ENCODE measurements at places on chromosomes 5 and 9.

DNA sequence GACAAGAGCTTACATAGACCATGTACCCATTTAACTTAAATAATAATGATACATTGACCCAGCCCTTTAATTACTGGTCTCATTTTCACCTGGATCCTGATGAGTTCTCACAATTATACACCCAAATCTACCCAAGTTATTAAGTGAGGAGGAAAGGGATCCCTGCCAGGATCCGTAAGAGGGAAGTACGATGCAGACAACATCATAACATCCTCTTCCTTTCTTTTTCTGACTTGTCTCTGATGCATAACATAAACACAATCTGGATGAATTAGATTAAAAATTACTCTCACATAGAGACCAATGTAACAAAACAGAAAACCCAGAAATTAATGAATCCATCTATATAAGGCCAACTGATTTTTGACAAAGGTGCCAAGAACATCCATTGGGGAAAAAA lies 17.0 kb downstream of the MARCHF3 start:
- no peak for DNase-seq

DNA sequence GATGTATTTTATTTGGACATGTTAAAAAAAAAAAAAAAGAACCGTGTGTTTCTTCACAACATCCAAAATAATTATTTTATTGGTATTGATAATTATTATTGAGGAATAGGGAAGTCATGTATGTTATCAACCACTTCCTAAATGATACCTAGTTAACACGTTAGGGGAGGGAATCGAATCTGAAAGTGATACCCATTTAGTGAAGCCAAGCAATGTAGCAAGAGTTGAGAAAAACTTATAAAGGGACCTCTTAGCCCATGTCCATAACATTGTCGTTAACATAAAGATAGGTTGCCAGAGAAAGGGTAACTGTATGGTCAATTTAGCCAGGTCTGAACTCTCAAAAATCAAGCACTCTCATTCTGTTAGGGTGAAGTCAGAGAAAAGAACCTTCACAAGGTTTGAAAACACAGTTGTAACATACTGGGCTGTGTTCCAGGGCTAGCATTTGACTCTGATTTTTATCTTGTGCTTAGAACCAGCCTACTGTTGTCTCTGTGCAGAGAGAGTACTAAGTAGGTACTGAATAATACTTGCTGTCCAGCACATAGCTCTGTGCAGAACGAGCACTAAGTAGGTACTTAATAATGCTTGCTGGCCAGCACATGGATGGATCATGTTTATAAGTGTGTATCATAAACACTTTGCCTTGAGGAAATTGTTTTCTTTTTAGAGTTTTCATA lies 60.4 kb downstream of the GHR start:
- no peak for DNase-seq

GRCh38 chr5:98768160-98768959 lies 5.1 kb upstream of the RGMB start:
- DNase-seq = peak; percentile 44

DNA sequence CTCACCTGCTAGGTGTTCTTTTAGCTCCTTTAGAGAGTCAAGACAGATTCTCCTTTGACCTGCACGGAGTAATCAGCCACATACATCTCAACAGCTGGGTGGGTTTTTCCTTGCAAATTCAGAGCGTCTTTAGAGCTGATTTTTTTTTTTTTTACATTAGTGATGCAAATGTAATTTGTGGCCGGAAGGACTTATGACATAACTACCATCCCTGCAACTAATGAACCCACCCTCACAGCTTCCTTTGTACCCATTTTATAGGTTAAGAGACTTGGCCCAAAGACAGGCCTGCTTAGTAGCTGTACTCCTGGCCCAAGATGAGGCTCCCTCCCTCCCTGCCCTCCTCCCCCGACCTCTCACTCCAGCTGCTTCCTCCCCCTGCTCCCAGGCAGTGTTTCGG lies 69.9 kb upstream of the NIPAL4 start:
- DNase-seq = no peak

DNA sequence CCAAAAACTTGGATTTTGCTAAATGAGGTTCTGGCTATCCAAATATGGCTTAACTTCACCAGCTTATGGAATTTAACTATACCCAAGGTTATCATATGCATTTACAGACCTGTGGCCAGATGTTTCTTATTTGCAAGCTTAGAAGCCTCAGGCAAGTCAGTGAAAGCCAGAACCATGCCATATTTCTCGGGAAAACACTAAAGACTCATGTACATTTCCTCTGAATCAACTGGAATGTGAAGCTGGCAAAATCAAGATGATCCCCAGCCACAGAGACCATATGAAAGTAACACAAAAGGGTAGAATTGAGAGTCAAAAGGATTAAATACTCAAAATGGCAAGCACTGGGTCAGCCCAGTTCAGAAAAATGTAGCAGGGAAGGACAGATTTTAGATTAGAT lies 76.4 kb upstream of the SLC1A1 start:
- no peak for DNase-seq

- DNase-seq = no peak
These were observed 586.9 kb downstream of the TLE4 start for GRCh38 chr9:80158554-80159170.

GRCh38 chr5:78649211-78649695 lies 681 bp upstream of the LHFPL2 start:
- DNase-seq = no peak

DNA sequence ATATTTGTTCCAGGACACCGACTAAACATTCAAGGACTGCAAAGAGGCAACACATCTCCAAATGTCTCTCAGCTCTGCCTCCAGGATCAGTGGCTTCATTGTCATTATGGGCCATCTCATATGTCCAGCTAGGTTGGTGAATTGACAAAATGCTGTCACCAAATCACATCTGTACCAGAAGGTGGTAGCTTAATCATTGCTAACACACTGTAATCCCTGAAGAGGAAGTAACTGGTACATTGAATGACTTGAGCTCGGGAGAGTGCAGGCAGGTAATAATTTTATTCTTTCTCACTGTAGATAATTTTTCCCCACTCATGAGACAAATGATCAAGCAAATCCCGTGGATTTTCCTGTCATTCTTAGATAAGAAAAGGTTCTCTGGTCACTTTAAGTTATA lies 169.8 kb downstream of the SEMA6A start:
- DNase-seq = no peak

- no peak for DNase-seq
These were observed 28.7 kb downstream of the ANXA1 start for GRCh38 chr9:73180403-73180802.

GRCh38 chr9:87954230-87954629 lies 20.1 kb downstream of the CDK20 start:
- DNase-seq = no peak

GRCh38 chr5:171537070-171537849 lies 117.8 kb downstream of the FGF18 start:
- no peak for DNase-seq

- no peak for DNase-seq
These were observed 7.9 kb upstream of the MED27 start for GRCh38 chr9:132087438-132088030.

GRCh38 chr5:64746446-64746845 lies 22.0 kb downstream of the SREK1IP1 start:
- no peak for DNase-seq

GRCh38 chr9:6036391-6036790 lies 21.0 kb upstream of the RANBP6 start:
- no peak for DNase-seq

DNA sequence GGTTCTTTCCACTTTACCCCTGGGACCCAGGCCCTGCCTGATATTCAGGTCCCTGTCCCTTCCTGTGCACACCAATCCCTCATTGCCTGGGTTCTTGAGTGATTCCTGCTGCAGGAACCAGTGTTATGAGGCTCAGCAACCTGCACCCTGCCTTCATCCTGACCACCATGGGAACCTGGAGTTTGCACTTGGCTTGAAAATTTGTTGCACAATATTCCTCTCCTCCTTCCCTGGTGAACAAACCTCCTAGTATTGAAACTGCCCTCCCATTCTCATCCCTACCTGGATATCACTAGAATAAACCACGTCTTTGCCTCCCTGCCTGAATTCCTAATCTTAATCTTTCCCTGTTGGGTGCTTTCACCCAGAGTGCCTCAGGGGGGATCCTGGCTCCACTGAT lies 52.1 kb upstream of the AFAP1L1 start:
- DNase-seq = no peak

DNA sequence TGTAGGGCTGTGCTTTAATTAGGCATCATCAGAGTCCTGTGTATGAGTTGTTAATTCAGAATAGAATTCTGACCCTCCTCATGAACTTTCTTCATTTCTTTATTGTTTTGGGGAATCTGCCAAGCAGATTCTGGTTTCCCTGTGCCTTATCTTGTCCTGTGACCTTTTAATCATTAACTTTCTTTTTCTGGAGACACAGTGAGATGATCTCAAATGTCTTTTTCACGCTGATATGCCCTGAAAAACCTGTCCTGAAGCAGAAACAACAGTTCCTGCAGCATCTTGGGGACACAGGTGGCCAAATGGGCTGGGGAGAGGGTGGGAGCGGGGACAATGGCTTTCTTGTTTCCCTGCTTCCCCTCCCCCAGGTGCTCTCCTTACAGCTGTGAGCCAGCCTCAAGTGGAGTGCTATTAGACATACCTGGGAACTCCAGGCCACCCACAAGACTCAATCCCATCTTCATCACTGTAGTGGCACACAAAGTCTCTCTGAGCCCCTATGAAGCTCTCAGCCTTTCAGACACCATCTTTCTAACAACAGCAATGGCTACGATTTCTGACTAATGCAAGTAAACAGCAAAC lies 213.8 kb downstream of the ATP10B start:
- no peak for DNase-seq

DNA sequence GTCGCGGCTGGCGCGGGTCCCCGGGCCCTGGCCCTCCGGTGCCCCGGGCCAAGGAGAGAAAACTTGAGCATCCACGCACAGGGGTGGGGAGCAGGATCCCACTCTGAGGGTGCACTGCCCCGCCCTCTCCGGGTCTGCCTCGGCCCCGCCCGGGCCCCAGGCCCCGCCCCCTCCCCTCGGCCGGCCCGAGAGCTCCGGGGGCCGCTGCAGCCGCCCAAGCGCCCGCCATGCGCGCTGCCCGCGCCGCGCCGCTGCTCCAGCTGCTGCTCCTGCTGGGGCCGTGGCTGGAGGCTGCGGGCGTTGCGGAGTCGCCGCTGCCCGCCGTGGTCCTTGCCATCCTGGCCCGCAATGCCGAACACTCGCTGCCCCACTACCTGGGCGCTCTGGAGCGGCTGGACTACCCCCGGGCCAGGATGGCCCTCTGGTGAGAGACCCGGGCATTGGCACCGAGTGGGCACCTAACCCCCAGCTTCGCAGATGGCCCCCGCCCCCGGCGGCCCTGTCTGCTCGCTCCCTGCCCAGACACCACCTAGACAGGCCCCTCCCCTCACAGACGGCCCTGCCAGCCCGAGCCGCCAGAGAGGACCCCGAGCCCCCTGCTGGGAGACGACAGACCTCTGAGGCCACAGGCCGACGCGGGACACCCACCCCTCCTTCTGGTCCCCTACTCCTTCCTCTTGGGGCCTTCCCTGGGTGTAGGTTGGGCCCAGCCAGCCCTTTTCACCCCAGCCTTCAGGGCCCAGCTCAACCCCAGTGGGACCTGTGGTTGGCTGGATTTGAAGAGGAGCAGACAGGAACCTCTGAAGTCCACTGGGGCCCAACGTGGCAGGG lies at the start of gene CERCAM:
Gene CERCAM, plus strand, starts transcription at position 207 of the 831 bp plus-strand sequence. Its CDS starts 21 bp downstream, at position 228.
- no peak for DNase-seq

DNA sequence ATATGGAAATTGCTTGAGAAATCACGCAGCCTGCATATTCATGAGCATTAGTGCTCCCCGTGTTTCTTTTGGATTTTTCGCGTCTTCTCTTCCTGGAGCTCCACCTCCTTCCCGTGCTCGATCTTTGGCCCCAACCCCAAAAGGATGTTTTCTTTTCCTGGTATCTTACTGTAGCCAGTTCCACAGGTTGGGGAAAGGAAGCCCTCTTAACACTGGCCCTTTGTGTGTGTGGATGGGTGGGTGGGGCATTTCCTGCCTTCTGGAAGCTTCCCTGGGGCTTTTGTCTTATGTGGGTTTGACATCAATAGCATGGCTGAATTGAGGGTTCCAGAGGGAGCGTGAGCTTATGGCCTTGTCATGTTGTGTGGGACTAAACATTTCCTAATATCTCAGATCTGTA lies 21.9 kb downstream of the STXBP1 start:
- no peak for DNase-seq

- no peak for DNase-seq
These were observed 166.0 kb downstream of the GABRB2 start for GRCh38 chr5:161380486-161380885.

- no peak for DNase-seq
These were observed 180.6 kb downstream of the SNCAIP start for GRCh38 chr5:122492675-122493074.

Measured in NCI-H187 treated with DMSO at 0.1 percent for 48 hours (cell line).